Amniotic epithelial cell (primary cell): ENCODE measurements at places on chromosomes 6 and 20.

DNA sequence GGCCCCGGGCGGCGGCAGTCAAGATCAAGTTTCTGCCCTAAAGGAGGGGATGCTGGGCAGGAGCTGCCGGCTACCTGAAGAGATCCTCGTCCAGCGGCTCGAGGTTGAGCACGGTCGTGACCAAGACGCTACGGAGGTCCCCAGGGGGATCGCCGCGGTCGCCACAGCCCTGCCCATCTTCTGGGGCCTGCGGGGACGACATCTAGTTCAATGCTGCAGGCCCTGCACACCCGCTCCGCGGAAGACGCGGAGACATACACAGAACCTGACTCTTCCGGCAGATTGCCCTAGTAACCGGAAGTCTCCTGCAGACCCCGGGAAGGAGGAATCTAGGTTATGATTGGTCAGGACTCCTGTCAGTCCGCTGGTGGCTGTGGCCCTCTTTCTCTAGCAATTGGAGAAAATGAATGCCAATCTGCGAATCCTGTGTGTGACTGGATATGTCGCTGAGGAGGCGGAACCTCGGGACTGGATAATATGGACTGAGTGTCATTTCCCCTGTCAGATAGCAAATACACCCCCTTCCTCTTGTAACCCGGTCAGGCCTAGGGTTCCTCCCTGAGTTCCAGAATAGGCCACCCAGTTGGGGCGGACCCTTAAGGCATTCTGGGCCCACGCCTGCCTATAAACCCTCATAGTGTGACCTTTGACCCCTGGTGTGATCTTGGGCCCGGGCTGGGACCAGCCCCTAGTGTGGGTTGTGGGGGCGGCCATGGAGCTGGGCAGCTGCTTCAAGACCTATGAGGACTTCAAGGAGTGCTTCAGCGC is at the start of the genes ACOT8 and ZSWIM3:
Gene ACOT8, minus strand, starts transcription at position 279 of the 768 bp plus-strand sequence. Its CDS starts 77 bp downstream, at position 202.
Gene ZSWIM3, plus strand, starts transcription at position 501 of the 768 bp plus-strand sequence. Its CDS starts 212 bp downstream, at position 713.
- peak; percentile 100 for DNase-seq

GRCh38 chr6:83875843-83876242 is 16.4 kb downstream of the CYB5R4 start:
- no peak for DNase-seq

DNA sequence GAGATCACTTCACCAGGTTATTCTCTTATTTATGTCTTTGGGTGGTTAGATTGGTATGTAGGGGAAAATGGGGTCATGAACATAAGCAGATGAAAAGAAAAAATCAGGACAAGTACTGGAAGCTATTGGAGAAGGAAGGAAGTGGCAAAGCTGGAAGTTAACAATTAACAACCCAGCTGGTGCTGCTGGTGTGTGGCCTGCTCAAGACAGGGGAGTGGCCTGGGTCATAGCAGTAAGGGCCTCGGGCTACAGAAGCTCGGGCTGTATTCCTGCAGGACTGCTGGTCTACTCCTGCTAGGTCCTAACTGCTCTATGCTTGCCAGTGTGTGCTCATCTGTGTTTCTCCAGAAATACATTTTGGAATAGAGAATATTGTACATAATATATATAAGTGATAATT is 19.6 kb downstream of the MYLIP start:
- DNase-seq: no peak

GRCh38 chr6:139369568-139370282 is 4.7 kb downstream of the CITED2 start:
- DNase-seq: peak; percentile 93

DNA sequence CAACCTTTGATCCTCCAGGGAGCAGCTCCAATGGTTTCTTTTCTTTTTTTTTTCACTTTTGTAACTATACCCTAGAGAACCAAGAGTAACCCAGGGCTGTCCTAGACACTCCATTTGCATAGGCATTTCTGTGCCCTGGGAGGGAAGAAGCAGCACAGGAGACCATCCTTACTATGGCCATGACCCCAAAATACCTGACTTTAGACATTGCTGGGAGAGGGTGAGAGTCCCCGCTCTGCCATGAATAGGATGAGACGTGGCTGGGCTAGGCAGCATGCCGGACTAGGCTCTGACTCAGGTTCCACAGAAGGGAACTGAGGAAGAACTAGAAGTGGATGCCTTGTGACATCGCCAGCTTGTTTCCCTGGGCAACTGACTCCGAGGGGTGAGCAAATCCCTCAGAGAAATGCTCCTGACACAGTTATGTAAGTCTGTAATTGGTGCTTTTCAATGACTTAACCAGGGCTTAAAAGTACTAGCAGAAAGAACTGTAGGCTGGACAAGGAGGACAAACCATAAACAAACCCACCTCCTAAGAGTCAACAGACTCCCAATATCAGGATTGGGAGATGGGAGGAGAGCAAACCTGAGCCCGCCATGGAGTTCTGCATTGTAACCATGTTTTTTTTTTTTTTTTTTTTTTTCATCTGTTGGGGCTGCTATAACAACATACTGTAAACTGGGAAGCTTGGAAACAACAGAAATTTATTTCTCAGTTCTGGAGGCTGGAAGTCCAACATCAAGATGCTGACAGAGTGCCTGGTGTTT is 910 bp upstream of the ADTRP start:
- DNase-seq: peak; percentile 59

- no peak for DNase-seq
Observed at GRCh38 chr20:18904624-18905023, 91.0 kb downstream of the SCP2D1 start.

GRCh38 chr6:27019651-27020552 is 227.6 kb upstream of the PRSS16 start:
- peak; percentile 95 for DNase-seq
